ENCODE measurements at places on chromosomes 1 and 21.

- no peak for DNase-seq
These were observed 4.2 kb upstream of the ABCB10 start for GRCh38 chr1:229562686-229563085.

DNA sequence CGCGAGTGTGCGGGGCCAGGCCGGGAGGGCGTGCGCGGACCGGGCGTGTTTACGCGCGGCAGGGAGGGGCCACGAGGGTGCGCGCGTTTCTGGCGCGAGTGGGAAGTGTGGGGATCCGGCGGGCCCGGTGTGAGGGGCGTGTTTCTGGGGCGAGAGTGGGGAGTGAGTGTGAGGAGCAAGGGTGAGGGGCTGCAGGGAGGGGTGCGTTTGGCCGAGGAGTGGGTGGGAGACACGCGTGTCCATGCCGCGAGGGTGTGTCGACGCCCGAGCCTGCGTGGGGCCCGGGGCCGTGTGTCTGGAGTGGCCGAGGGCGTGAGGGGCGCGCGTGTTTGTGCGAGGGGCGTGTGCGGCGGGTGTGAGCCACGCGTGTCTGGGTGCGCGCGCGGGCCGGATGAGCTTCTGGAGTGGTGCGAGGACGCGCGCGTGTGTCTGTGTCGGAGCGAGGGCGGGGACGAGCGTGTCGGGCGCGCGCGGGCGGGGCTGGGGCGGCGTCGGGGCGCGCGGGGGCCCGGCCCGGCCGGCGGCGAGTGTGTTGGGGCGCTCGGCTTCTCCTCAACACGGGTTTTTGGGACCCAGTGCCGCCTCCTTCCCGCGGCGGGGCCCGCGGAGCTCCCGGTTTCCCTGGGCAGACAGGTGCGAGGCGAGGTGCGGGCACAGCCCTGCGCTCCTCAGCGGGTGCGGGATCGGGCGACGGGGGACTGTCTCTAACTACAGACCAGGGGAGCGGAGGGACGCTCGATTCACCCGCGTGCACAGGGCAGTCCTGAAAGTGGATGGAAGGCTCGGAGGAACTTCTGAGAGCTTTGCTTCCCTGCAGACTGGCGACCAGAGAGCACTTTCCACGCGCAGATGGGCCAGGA, 65.8 kb upstream of the VAMP3 start:
- DNase-seq, result no peak

DNA sequence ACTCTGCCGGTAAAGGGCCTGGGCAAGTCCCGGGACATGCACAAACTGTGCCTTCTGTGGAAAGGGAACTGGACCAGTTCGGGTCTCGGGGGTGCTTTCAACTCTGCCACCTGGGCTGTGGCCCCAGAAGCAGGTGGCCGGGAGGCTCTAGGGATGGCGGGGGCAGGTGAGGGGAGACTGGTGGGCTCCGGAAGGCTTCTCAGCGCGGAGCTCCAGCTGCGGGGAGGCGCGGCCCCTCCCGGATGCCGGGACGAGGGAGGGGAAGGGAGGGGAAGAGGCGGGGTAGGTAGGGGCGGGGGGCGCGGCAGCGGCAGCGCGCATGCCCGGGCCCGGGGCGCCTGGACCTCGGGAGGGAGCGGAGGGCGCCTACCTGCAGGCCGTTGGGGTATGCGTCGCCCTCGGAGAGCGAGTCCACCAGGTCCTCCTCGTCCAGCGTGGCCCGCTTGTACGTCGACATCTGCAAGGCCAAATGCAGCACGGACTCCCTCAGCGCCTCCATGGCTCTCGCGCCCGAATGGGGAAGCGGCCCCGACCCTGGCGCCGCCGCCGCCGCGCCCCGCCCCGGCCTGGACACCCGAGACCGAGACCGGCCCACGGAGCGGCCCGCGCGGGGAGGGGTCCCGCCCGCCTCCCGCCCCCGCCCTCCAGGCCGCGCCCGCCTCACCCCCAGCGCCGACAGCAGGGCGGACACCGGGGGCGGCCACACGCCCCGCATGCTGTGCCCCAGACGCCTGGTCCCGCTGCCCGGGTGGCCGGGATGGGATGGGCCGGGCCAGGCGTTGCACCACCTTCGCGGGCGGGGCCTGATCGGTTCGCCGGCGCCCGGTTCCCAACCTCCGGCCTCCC, at the start of gene ECE1:
TSS of gene ECE1 (minus strand) at position 764 of the 846 bp plus-strand sequence. CDS start at position 715, 49 bp downstream.
- peak; percentile 90 for DNase-seq

- no peak for DNase-seq
These were observed 21.4 kb downstream of the TEX38 start for GRCh38 chr1:46692811-46693770.

DNA sequence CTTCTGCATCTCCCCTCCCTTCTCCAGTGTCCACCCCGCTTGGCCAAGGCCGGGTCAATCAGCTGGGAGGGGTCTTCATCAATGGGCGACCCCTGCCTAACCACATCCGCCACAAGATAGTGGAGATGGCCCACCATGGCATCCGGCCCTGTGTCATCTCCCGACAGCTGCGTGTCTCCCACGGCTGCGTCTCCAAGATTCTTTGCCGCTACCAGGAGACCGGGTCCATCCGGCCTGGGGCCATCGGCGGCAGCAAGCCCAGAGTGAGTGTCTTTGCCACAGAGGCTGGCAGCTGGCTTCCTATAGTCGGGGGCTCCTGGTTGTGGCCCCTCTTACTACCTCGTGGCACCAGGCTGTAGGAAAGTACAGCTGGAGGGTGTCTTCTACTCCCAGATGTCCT, 3.6 kb downstream of the PAX7 start:
- no peak for DNase-seq

- DNase-seq, result no peak
These were observed 3.1 kb downstream of the FOXD3 start for GRCh38 chr1:63325279-63325985.

DNA sequence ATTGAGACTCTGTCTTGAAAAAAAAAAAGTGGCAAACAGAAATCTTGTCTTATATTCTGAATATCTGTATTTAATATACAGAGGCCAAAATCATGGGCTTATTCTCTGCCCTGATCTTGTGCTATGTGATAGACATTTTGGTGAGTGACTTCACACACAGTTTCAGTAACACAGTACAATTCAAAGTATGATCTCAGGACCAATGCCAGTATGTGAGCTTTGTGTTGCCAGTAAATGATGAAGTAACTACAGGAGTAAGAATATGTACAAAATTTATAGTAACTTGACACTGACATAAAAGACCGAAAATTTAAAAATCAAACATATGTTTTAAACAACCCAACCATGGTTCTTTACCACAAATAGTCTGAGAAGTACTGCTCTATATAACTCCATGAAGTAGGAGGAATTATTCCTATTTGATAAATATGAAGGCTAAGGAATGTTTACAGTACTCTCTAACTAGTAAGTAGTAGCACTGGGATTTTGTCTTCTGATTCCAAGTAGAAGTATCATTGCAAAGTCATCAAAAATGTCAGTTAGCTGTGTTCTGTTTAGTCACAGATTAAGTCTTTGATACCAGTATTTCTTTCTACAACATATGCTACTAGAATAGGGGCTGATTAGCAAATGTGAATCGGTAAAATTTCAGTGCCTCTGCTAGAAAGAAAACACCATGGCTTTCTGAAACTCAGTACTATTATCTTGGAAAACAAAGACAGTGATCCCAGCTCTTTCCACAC, 25.3 kb downstream of the DPH5 start:
- no peak for DNase-seq

GRCh38 chr1:78607334-78607927, 12.8 kb upstream of the IFI44L start:
- DNase-seq, result peak; percentile 61

DNA sequence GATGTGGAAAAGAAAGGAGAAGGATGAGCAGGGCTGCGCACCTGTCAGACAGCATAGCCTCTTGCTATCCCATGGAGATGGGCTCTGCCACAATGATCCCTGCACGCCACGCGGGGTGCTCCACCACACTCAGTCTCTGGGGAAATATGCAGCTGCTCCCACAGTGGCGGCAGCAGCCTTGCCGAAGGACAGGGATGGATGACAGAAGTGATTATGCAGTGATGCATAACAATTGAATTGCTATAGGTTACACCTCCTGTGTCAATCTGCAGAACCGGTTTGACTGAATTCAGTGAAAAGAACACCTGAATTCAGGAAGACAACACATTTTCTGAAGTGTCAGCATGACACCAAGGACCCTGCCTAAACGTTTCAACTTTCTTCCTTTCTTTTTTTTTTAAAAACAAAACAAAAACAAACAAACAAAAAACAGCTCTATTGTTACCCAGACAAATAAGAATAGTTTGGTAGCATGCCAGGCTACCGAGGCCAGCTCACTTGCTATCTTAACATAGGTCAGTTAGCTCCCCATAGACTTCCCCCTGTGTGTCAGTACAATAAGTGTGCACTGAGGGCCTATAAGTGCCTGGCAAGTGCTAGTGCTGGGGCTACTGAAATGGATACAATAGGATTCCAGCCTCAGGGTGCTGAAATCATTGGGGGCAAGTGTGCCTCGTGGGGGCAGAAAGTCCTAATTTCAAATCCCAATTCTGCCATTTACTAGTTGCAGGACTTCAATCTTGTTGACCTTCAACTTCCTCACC, 127.6 kb upstream of the LMO4 start:
- no peak for DNase-seq

Data from GM03348 (cell line).